Progenitor cell of endocrine pancreas (in vitro differentiated cells): ENCODE measurements at places on chromosomes 13 and 19. TPM values are rescaled to one million over a fixed set of nuclear protein-coding genes. Genes with fewer than 3 reads are reported as not detected.

DNA sequence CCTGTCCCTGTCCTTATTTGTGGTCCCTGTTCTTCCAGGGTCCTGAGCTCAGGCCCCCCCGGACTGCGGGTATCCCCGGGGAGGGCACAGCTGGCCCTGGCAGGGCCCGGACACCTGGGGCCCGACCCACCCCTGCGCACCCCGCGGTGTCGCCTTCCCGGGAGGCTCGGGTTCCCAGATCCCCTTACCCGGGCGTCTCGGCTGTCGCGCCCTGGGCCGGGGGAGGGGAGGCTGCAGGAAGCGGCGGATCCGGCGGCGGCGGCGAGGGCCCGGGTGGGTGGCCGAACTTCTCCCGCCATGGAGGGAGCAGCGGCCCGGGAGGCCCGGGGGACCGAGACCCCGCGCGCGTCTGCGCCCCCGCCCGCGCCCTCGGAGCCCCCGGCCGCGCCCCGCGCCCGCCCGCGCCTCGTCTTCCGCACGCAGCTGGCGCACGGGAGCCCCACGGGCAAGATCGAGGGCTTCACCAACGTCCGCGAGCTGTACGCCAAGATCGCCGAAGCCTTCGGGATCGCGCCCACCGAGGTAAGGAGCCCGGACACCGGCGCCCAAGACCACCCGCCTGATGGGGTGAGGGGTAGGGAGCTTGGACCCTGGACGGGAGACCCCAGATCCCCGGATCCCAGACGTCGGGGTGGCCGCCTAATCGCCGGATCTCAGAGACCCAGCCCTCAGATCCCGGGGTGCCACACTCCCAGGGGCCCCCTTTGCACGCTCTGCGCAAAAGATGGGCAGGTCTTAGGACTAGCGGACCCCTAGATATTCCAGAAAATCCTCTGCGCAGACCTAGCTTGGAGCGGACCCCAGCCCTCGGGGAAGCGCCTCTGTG is at the start of gene GIPC3:
GIPC3 (plus strand) TSS at position 178 of the 826 bp plus-strand sequence; CDS start at position 298, 120 bp downstream.
- no peak for DNase-seq

DNA sequence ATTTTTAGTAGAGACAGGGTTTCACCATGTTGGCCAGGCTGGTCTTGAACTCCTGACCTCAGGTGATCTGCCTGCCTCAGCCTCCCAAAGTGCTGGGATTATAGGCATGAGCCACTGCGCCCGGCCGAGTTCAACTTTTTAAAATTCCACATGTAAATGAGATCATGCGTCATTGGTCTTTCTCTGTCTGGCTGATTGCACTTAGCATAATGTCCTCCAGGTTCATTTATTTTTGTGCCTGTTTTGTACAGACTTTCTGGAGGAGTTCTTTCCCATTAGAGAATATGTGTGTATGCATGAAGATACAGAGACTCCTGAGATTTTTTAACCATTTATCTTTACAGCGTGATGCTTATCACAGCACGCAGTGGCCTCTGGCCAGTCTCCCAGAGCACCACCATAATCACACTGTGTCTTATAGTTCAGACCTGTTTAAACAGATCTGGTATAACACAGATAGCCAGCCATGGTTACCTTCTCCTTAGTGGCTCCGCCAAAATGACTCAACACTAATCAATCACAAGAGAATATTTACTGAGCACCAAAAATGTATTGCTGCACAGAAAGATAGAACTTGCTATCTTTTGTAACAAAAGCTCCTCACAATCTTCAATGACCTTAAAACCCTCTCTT is 11.4 kb upstream of the STARD13 start:
- DNase-seq = no peak

DNA sequence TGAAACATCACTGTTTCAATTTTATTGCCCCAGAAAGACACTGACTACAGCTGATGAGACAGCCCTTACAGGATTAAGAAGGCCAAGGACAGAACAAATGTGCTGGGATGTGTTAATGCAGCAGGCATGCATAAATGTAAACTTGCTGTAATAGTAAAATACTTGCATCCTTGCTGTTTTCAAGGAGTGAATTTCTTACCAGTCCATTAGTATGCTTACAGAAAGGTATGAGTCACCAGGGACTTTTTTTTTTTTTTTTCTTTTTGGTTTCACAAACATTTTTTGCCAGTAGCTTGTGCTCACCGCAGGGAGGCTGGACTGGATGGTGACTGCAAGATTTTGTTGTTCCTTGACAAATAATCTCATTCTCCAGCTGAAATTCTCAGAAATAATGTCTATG is 55.1 kb downstream of the GPR180 start:
- no peak for DNase-seq

GRCh38 chr13:89113744-89114143 is 1442.6 kb downstream of the SLITRK5 start:
- DNase-seq = no peak

PSG11 gene
- not detected in 2 replicates for total RNA-seq

TGFBR3L gene
- total RNA-seq = 0.67 and 1.1 TPM in 2 replicates

FAM216B gene
- not detected in 2 replicates for total RNA-seq

DCT gene
- total RNA-seq = 0.20 TPM in 1 of 2 replicates, not detected in the other

SLC27A1 gene
- total RNA-seq = 16.7 and 19.8 TPM in 2 replicates

- DNase-seq = no peak
These were observed 625 bp downstream of the FBXL12 start for GRCh38 chr19:9818175-9818733.

GRCh38 chr19:35908973-35909683 is 1.0 kb upstream of the TYROBP start:
- no peak for DNase-seq

GRK1 gene
- total RNA-seq = 0.73 and 1.1 TPM in 2 replicates
